ENCODE measurements at places on chromosomes 11 and 22. TPM values are rescaled to one million over a fixed set of nuclear protein-coding genes. Genes with fewer than 3 reads are reported as not detected.

- peak; percentile 59 for DNase-seq
Observed at GRCh38 chr11:93329936-93330445, 551 bp upstream of the DEUP1 start.

DNA sequence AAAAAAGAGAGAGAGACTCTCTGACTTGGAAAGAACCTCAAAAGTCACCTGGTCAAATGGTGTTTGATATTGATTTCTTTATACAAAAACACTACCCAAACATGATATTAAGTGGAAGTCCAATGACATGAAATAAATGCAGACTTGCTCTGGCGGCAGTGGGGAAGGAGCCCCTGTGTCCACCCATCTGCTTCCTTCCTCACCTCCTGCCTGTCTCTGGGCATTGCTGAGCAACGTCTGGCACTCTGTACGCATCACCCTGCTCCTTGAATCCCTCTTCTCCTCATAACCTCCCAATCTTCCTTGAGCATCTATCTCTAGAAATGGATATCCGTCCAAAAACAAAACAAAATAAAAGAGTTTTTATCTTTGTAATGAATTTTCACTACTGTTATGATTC is 39.9 kb upstream of the GRAMD1B start:
- no peak for DNase-seq

Gene FAM181B
- total RNA-seq: 24.4 TPM

DNA sequence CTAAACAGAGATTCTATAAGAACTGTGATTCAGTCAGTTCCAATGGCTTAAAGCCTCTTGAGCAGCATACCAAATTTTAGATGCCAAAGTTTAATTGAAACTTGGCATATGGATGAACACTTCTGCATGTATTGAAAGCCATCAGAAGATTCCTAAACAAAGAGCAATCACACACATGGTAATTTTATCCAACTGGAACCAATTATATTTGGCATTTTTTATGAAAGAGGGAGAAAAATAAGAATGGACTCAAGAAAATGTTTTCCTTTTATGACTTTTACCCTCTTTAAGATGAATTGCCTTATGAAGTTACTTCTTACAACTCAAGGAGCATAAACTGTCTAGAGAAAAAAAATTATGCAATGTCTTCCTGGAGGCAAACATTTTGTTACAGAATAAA is 7.4 kb downstream of the TRPC6 start:
- DNase-seq: no peak

Gene CCDC15
- total RNA-seq: 4.4 TPM

Gene PDE3B
- total RNA-seq: 37.7 TPM
